Hepatocyte (in vitro differentiated cells): ENCODE measurements at places on chromosomes 1 and 21.

DNA sequence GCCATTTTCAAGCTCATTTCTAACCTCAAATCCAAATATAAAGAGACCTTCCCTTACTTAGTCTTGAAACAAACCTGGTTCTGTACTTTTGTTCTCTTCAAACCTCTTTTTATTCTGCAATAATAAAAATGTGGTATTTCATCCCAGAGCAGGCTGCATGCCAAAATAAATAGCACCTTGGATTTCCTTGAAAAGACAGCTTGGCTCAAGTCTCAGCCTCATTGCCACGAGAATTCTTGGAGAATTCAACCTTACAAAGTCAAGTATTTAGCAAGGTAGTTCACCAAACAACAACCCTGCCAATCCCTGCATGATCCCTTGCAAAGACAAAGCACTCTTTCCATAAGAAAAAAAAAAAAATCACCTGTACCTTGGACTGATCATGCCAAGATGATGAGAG is 33.8 kb downstream of the KANK4 start:
- DNase-seq, result no peak
- H3K4me1 ChIP-seq, result peaks cover 29% of the 10 kb centered on the region
- no peak overlapping the region for H3K27ac ChIP-seq
- H3K36me3 ChIP-seq, result no peaks in the 10 kb centered on the region

DNA sequence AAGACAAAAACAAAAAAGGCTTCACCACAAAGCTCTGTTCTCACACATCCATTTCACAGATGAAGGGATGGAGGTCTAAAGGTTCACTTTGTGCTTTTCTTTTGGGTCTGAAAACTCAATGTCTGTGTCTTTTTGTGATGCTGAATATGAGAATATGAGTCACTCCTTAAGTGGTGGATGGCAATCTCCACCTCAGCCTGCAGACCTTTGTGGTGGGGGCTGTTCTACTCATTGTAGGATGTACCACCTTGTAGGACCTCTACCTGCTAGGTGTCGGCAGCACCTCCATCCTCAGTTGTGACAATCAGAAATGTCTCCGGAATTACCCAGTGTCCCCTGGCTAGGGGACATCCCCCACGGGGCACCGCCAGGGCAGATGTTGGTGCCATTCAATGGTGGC is 42.8 kb downstream of the UBASH3A start:
- H3K4me3 ChIP-seq, result no peak overlapping the region
- H3K4me1 ChIP-seq, result no peaks in the 10 kb centered on the region
- no peaks in the 10 kb centered on the region for H3K36me3 ChIP-seq

DNA sequence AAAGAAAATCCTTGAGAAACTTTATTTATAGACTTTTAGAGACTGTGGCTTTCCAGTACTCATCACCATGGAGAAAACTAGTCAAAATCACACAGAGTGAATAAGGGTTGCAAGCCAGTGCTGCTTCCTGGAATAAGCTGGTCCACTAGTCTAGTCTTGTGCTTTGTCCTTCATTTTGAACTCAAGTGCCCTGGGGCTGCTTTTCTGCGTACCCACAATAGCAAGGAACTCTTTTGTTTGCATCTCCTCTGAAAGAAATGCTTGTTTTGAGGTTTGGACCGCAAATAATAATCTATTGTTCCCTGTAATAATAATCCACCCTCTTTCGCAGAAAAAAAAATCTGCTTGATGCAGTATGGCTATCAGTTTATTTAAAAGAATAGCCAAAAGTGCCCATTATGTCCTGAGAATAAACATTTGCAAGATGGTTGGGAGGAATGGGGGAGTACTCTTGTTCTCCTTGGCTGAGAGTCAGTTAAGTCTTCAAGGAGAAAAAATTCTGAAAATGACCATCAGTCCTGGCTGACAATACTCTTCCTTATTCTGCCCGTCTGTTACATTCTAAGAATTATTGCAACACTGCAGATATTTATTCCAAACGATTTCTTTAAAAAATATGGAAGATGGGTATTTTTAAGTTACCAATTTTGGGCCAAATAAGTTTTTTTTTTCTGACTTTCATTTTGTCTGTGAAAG is 41.9 kb downstream of the MPZL1 start:
- DNase-seq, result no peak
- H3K27ac ChIP-seq, result no peak overlapping the region
- H3K36me3 ChIP-seq, result no peaks in the 10 kb centered on the region
- peaks cover 4% of the 10 kb centered on the region for H3K4me1 ChIP-seq

DNA sequence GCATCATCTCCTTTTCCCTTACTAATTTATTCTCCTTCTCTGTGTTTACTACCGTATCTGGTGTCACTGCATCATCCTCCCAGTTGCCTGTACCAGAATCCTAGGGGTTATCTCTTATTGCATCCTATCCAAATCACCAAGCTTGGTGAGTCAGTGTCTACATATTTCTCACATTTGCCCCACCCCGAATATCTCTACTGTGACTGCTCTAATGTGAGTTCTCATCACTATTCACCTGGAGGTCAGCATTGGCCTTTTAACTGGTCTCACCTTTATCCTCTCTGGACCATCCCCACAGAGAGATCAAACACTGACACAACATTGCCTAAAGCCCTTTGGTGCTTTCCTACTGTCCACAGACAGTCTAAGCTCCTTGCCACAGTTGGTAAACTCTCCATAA is 45.7 kb upstream of the ZNF648 start:
- H3K27me3 ChIP-seq, result no peaks in the 10 kb centered on the region
- DNase-seq, result no peak
- no peaks in the 10 kb centered on the region for H3K36me3 ChIP-seq
- H3K27ac ChIP-seq, result no peak overlapping the region
- H3K4me3 ChIP-seq, result no peak overlapping the region

DNA sequence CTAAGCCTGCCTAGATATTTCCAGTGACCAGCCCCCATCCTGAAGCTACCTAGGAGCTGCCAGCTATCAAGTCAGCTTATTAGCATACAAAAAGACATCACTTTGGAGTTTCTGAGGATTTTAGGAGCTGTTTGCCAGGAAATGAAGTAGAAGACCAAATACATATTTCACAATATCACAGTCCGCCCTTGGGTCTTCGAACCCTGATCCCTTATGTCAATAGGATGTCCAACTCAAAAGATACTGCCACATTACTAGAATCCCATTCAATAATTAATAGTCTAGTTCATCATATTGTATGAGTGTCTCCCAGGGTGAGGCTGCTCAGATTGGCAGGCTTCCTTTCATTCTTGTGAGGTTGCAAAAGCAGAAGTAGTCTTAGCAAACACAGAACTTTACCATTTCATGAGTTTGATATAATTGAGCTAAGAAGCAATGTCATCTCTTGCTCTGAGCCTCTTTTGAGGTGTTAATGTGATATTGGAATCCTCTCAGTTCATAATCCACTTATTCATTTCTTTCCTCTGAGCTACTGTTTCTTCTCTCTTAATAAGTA is 13.6 kb downstream of the IPO9 start:
- no peaks in the 10 kb centered on the region for H3K27me3 ChIP-seq
- H3K27ac ChIP-seq, result no peak overlapping the region
- no peaks in the 10 kb centered on the region for H3K4me1 ChIP-seq
- no peaks in the 10 kb centered on the region for H3K36me3 ChIP-seq

DNA sequence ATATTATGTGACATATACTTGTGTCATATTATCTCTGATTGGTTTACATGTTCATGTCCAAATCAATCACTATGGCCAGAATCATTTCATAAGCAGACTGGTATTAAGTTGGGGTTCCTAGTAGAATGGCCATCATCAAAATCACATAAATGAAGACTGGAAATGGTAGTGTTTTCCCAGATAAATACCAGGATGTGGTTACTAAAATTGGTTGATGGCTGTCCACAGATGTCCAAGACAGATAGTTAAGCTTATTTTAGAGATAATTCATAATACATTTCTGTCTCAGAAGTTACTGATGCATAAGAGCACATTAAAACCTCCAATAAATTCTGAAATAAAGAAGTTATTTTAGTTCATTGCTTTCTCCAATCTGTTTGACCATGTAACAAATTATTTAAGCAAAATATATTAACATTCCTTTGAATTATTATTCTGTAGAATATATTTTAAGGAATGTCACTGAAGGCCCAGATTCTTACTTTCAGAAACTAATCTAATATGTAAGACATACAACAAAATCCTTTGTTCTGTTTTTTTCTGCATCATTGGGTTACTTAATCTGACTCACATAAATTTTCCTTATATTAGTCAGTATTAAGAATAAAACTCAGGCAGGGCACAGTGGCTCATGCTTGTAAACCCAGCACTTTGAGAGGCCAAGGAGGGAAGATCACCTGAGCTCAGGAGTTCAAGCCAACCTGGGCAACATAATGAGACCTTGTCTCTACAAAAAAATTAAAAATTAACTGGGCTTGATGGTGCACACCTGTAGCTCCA is 483.9 kb downstream of the PTPRC start:
- no peaks in the 10 kb centered on the region for H3K36me3 ChIP-seq
- H3K27me3 ChIP-seq, result no peaks in the 10 kb centered on the region
- DNase-seq, result no peak
- no peak overlapping the region for H3K4me3 ChIP-seq
- no peaks in the 10 kb centered on the region for H3K4me1 ChIP-seq
- H3K27ac ChIP-seq, result no peak overlapping the region

GRCh38 chr1:998745-998994 is 1.2 kb downstream of the HES4 start:
- H3K4me1 ChIP-seq, result peaks cover 9% of the 10 kb centered on the region
- H3K27me3 ChIP-seq, result peaks cover 16% of the 10 kb centered on the region
- DNase-seq, result no peak
- no peak overlapping the region for H3K27ac ChIP-seq
- H3K36me3 ChIP-seq, result no peaks in the 10 kb centered on the region

DNA sequence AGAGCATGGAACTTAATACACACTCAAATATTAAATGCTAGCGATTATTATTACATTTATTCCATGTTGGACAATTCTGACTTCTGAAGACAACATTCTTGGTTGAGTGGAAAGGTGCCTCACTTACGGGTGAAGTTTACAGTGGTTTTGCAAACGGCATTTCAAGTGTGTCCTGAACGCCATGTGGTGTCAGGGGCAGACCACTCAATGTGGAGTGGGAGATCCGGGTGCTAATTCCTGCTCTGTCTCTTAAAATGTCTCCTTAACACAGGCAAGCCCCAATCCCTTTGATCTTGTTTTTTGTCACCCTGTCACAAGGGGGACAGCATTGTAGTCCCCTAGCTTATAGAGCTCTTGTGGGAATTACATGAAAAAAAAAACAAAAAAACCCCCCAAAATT is 5.6 kb upstream of the TDRD10 start:
- H3K36me3 ChIP-seq, result no peaks in the 10 kb centered on the region
- H3K4me1 ChIP-seq, result peaks cover 2% of the 10 kb centered on the region
- H3K27ac ChIP-seq, result no peak overlapping the region
- DNase-seq, result no peak
- H3K27me3 ChIP-seq, result peaks cover 38% of the 10 kb centered on the region

DNA sequence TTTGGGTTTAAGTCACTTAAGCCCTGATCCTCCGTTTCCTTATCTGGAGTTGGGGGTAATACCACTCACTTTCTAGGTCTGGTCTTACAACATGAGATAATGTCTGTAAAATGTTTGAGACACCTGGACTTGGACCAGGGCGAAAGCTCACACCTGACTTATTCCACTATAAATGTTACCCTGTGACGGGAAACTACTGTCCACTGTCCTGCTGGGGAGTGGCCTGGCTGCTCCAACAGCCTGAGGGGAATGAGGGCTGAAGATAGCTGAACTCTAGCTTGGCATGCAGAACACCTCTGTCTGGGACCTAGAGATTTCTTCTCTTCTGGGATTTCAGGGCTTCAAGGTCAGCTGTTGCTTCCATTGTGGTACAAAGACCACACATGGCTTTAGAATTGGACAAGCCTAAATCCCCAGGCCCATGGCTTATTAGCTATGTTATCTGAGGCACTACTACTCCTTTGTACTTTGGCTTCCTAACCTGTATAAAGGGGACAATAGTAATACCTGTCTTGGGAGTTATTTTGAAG is 9.5 kb upstream of the A3GALT2 start:
- peaks cover 10% of the 10 kb centered on the region for H3K36me3 ChIP-seq
- H3K27ac ChIP-seq, result no peak overlapping the region
- H3K27me3 ChIP-seq, result no peaks in the 10 kb centered on the region

DNA sequence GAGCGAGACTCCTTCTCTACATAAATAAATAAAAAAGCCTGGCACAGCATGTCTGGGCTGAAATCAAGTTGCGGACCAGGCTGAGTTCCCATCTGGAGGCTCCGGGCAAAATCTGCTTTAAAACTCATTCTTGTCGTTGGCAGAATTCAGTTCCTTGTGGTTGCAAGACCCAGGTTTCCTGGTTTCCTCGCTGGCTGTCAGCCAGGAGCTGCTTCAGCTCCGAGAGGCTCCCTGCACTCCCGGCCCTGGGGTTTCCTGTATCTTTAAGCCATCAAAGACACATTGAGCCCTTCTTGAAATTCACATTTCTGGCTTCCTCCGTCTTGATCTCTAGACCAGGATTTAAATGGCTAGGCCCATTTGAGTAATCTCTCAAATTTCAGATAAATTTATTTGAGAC is 20.6 kb upstream of the SCCPDH start:
- no peaks in the 10 kb centered on the region for H3K4me1 ChIP-seq
- no peak overlapping the region for H3K27ac ChIP-seq
- no peak for DNase-seq
- no peak overlapping the region for H3K4me3 ChIP-seq
- no peaks in the 10 kb centered on the region for H3K27me3 ChIP-seq
- H3K36me3 ChIP-seq, result no peaks in the 10 kb centered on the region

DNA sequence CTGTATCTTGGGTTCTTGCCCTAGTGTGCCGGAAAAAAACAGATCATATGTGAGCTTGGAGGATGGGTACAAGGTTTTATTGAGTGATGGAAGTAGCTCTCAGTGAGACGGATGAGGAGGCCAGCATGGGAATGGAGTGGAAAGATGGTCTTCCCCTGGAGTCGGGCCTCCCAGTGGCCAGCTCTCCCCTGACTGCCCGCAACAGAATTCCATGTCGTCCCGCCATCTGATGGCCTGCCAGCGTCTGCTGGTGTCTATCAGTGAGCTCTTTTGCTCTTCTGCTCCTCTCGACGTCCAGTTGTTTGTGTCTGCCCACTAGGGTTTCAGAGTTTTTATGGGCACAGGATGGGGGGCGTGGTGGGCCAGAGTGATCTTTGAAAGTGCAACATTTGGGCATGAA is 315.2 kb upstream of the BRINP3 start:
- H3K4me1 ChIP-seq, result no peaks in the 10 kb centered on the region
- H3K27me3 ChIP-seq, result no peaks in the 10 kb centered on the region
- no peak for DNase-seq
- H3K36me3 ChIP-seq, result no peaks in the 10 kb centered on the region

GRCh38 chr1:18938707-18939070 is 17.8 kb downstream of the IFFO2 start:
- H3K27me3 ChIP-seq, result no peaks in the 10 kb centered on the region
- H3K4me3 ChIP-seq, result no peak overlapping the region
- no peak for DNase-seq
- no peaks in the 10 kb centered on the region for H3K36me3 ChIP-seq
- H3K27ac ChIP-seq, result no peak overlapping the region

DNA sequence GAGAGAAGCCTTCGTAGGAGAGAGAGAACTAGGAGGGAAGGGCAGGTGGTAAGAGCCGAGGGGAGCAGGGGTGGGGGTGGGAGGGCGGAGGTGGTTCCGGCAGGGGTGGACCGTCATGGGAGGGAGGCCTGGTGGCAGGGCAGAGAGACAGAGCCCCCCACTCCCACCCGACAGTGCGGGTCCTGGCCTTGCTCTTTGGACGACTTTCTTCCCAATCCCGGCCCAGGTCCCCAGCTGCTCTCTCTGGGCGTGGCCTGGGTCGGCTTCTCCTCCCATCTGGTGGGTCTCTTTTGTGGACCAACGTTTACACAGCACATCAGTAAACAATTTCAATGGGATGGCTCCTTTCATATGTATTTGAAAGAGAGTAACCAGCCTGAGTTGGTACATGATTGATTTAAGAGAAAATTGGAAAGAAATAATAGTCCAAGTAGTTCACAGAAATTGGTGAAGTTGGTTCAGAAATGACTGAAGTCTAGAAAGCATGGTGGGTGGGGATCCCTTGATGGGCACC is 56.9 kb downstream of the LDLRAD2 start:
- H3K4me1 ChIP-seq, result no peaks in the 10 kb centered on the region
- H3K4me3 ChIP-seq, result no peak overlapping the region
- H3K27ac ChIP-seq, result no peak overlapping the region
- DNase-seq, result no peak
